ENCODE measurements at places on chromosomes 2 and 18. TPM values are rescaled to one million over a fixed set of nuclear protein-coding genes. Genes with fewer than 3 reads are reported as not detected.

Gene TGFA
- not detected for total RNA-seq

Gene LRRC30
- not detected for total RNA-seq

Gene SCN2A
- total RNA-seq: 0.02 TPM

Gene SLC8A1
- 0.50 TPM for total RNA-seq

Gene NT5C1B
- not detected for total RNA-seq

Gene NEDD4L
- total RNA-seq: 8.1 TPM
